ENCODE measurements at places on chromosomes 6 and 20. TPM values are rescaled to one million over a fixed set of nuclear protein-coding genes. Genes with fewer than 3 reads are reported as not detected.
A peak's percentile ranks its signal among the peaks of the same experiment; 100 is the strongest.

Gene STMND1
- not detected for total RNA-seq

Gene FAM162B
- 6.3 TPM for total RNA-seq

Gene TAAR8
- not detected for total RNA-seq

Gene KIAA1586
- total RNA-seq = 21.3 TPM

Gene GHRH
- not detected for total RNA-seq

Gene RUNX2
- 1.7 TPM for total RNA-seq

Gene RAB32
- 10.4 TPM for total RNA-seq

Gene SULF2
- total RNA-seq = 20.7 TPM

GRCh38 chr20:57795342-57795697, 85.5 kb upstream of the PMEPA1 start:
- no peaks in the 10 kb centered on the region for H3K27me3 ChIP-seq
- no peak for DNase-seq
- no peaks in the 10 kb centered on the region for H3K4me1 ChIP-seq

GRCh38 chr20:8304124-8304816, 172.2 kb downstream of the PLCB1 start:
- H3K4me1 ChIP-seq = peaks cover 12% of the 10 kb centered on the region
- H3K27me3 ChIP-seq = no peaks in the 10 kb centered on the region
- no peaks in the 10 kb centered on the region for H3K36me3 ChIP-seq
- no peak overlapping the region for H3K4me3 ChIP-seq

- peak; percentile 78 for DNase-seq
- H3K36me3 ChIP-seq = no peaks in the 10 kb centered on the region
Observed at GRCh38 chr6:131116755-131117360, 18.4 kb upstream of the AKAP7 start.

- no peaks in the 10 kb centered on the region for H3K27me3 ChIP-seq
- no peak for DNase-seq
- H3K4me1 ChIP-seq = no peaks in the 10 kb centered on the region
- no peaks in the 10 kb centered on the region for H3K36me3 ChIP-seq
- H3K27ac ChIP-seq = no peak overlapping the region
- no peak overlapping the region for H3K4me3 ChIP-seq
Observed at GRCh38 chr6:56220078-56220477, 27.3 kb downstream of the COL21A1 start.

GRCh38 chr20:24100370-24101011, 111.9 kb upstream of the GGTLC1 start:
- no peak overlapping the region for H3K4me3 ChIP-seq
- H3K27me3 ChIP-seq = no peaks in the 10 kb centered on the region
- no peaks in the 10 kb centered on the region for H3K4me1 ChIP-seq
- no peaks in the 10 kb centered on the region for H3K36me3 ChIP-seq
- H3K27ac ChIP-seq = no peak overlapping the region
- DNase-seq = peak; percentile 63

DNA sequence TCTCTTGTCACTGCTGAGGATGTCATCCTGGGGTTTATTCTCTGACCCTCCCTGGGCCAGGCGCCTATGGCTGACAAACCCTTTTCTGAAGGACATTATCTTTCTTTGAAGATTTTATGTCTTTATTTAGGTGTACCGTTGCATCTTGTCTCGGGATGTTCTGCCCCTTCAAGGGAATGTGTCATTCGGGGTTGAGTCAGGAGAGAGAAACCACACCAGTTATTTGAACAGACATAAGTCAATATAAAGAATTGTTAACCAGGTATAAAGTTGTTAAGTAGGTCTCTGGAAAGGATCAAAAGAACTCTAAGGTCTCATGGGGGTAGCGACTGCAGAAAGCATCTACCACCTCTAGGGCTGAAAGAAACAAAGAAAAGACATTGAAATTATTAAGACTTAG, 8.2 kb upstream of the ELMO2 start:
- no peak overlapping the region for H3K27ac ChIP-seq
- H3K36me3 ChIP-seq = no peaks in the 10 kb centered on the region
- DNase-seq = no peak

DNA sequence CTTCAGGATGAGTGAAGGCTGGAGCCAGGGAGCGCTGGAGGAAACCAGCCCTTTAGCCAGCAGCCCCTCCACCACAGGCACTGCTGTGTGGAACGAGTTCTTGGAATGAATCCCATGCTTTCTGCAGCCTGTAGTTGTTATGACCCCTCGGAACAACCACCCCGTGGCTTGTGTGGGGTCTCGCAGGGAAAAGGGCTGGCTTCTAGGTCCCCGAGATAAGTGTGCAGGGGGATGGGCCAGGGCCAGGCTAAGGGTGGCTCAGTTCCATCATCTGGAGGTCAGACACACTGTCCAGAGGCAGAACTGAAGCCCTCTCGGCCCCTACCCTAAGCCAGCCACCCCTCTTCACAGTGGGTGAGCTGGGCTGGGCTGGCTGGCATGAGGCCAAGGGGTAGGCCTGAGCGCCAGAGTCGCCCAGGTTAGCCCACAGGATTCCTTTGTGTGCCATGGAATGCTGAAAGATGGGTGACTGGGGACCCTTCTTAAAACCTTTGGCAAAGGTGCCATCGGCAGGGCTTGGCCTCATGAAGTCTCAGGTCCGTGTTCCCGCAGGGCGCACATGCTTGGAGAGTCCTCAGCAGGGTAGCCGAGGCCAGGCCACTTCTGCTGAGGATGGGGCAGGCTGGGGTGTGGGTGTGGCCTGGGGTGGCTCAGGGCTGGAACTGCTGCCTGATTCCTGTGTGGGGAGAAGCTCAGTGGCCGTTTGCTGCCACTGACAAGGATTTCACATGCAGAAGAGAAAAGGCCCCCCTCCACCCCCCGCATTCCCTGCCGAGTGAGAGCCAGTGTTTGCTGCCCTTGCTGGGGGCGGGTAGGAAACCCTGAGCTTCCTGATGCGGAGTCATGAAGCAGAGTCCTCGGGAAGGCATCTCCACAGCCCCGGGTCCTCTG, 24.6 kb downstream of the SPATA2 start:
- peaks cover 10% of the 10 kb centered on the region for H3K4me1 ChIP-seq
- H3K27me3 ChIP-seq = no peaks in the 10 kb centered on the region
- DNase-seq = peak; percentile 47
- H3K36me3 ChIP-seq = no peaks in the 10 kb centered on the region
- no peak overlapping the region for H3K27ac ChIP-seq

DNA sequence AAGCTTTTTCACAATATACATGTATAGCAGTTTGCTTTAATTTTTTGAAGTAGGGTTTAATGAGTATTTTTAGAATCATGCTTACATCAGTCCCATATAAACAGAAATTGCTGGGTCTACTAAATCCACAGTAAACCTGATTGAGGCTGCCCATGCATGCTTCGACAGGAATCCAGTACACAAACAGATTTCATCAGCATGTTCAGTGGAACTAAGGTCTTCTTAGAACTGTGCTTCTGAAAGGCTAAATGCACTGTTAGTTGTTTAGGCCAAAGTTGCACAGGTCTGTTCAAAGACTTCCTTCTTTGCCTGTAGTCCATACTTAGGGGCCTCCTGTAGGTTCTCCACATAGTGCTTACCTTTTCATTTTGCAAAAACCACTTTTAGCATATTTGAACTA, 42.5 kb upstream of the THBS2 start:
- no peak overlapping the region for H3K4me3 ChIP-seq
- no peak for DNase-seq
- H3K27ac ChIP-seq = no peak overlapping the region
- H3K27me3 ChIP-seq = no peaks in the 10 kb centered on the region
- H3K4me1 ChIP-seq = no peaks in the 10 kb centered on the region

DNA sequence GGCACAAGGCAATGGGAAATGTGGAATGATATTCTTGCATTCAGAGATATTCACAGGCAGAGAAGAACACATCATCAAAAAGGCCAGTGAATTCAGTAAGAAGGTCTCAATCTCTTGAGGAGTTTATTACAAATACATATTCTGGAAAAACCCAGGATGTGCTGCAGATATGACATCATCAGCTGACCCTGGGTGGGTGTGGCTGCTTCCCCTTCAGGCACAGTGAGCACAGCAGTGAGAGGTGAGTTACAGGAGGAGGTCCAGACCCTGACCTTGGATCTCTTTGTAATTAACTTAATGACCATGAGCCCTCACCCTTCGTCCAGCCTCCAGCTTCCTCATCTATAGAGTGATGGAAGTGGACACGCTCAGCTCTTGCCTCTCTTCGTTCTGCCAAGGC, 147.5 kb upstream of the SYNDIG1 start:
- DNase-seq = no peak
- H3K4me3 ChIP-seq = no peak overlapping the region
- H3K36me3 ChIP-seq = no peaks in the 10 kb centered on the region
- H3K4me1 ChIP-seq = no peaks in the 10 kb centered on the region

- no peak overlapping the region for H3K4me3 ChIP-seq
- no peaks in the 10 kb centered on the region for H3K36me3 ChIP-seq
- H3K27ac ChIP-seq = no peak overlapping the region
- no peaks in the 10 kb centered on the region for H3K4me1 ChIP-seq
Observed at GRCh38 chr6:63418741-63419140, 99.0 kb upstream of the LGSN start.

- H3K27me3 ChIP-seq = no peaks in the 10 kb centered on the region
- 0 out of 2 replicates have a peak overlapping the region, but pooled peaks have one; percentile 12 for H3K27ac ChIP-seq
- peak; percentile 61 for DNase-seq
- no peaks in the 10 kb centered on the region for H3K36me3 ChIP-seq
- H3K4me3 ChIP-seq = no peak overlapping the region
- peaks cover 32% of the 10 kb centered on the region for H3K4me1 ChIP-seq
Observed at GRCh38 chr6:139981768-139982181, 607.3 kb upstream of the CITED2 start.

DNA sequence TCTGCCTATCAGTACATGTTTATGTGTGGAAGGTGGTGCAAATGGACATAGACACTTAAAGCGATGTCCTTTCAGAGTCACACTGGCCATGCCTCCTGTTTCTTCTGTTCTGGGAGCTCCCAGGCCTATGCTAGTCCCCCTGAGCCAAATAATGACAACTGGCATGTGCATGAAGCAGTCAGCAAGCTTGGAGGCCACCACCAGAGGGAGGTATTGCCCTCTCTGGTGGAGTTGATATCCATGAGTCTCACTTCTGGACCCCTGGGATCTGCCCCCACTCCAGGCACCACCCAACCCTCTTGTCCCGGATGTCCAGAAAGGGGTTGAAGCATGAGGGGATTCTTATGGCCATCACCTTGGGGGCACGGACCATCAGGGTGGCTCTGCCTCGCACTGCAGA, 172.2 kb downstream of the AIG1 start:
- H3K4me1 ChIP-seq = peaks cover 11% of the 10 kb centered on the region
- no peak overlapping the region for H3K27ac ChIP-seq
- no peaks in the 10 kb centered on the region for H3K36me3 ChIP-seq
- no peaks in the 10 kb centered on the region for H3K27me3 ChIP-seq

GRCh38 chr6:24755279-24755678, 19.5 kb upstream of the GMNN start:
- no peak overlapping the region for H3K4me3 ChIP-seq
- H3K36me3 ChIP-seq = no peaks in the 10 kb centered on the region
- no peak for DNase-seq
- no peak overlapping the region for H3K27ac ChIP-seq

DNA sequence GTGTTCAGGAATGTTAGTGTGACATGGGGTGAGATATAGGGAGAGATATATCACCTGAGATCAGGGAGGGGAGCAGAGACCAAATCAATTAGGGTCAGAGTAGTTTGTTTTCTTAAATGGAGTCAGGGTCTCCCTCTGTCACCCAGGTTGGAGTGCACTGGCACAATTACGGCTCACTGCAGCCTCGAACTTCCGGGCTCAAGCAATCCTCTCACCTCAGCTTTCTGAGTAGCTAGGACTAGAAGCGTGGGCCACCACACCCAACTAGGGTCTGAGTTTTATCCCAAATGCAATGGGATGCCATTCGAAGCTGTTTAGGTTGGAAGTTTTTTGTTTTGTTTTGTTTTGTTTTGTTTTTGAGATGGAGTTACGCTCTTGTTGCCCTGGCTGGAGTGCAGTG, 3.1 kb upstream of the NCOA3 start:
- no peaks in the 10 kb centered on the region for H3K36me3 ChIP-seq
- peaks cover 17% of the 10 kb centered on the region for H3K4me1 ChIP-seq
- H3K27ac ChIP-seq = no peak overlapping the region
- no peaks in the 10 kb centered on the region for H3K27me3 ChIP-seq

- H3K36me3 ChIP-seq = no peaks in the 10 kb centered on the region
- no peaks in the 10 kb centered on the region for H3K27me3 ChIP-seq
- H3K4me3 ChIP-seq = no peak overlapping the region
- no peak for DNase-seq
- H3K27ac ChIP-seq = no peak overlapping the region
- H3K4me1 ChIP-seq = peaks cover 7% of the 10 kb centered on the region
Observed at GRCh38 chr20:51494241-51495110, 48.0 kb downstream of the NFATC2 start.

GRCh38 chr6:122696853-122697252, 82.7 kb upstream of the FABP7 start:
- H3K4me1 ChIP-seq = peaks cover 38% of the 10 kb centered on the region
- no peak overlapping the region for H3K27ac ChIP-seq
- no peaks in the 10 kb centered on the region for H3K27me3 ChIP-seq
- no peak for DNase-seq
- H3K36me3 ChIP-seq = peaks cover 5% of the 10 kb centered on the region
- H3K4me3 ChIP-seq = no peak overlapping the region

DNA sequence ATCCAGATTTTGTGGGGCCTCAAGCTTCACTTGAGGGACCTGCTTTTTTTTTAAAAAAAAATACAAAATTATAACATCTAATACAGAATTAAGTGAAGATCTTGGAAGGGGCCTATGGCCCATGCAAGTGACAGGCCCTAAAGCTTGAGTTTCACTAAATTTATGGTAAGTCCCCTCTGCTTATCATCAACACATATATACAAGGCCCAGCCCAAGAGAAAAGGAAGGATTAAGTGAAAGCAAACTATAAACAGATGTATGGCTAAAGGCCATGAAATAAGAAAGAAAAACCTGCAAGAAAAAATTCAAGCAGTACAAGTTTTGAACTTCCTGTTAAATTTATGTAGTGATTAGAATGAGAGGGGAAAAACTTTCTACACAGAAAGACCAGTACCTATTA, 86.8 kb downstream of the CDC40 start:
- peaks cover 9% of the 10 kb centered on the region for H3K4me1 ChIP-seq
- no peaks in the 10 kb centered on the region for H3K27me3 ChIP-seq
- H3K4me3 ChIP-seq = no peak overlapping the region
- no peak for DNase-seq

- no peaks in the 10 kb centered on the region for H3K36me3 ChIP-seq
- no peak for DNase-seq
- peaks cover 8% of the 10 kb centered on the region for H3K4me1 ChIP-seq
- no peak overlapping the region for H3K27ac ChIP-seq
- H3K27me3 ChIP-seq = no peaks in the 10 kb centered on the region
Observed at GRCh38 chr6:3046295-3046694, 22.0 kb upstream of the RIPK1 start.

DNA sequence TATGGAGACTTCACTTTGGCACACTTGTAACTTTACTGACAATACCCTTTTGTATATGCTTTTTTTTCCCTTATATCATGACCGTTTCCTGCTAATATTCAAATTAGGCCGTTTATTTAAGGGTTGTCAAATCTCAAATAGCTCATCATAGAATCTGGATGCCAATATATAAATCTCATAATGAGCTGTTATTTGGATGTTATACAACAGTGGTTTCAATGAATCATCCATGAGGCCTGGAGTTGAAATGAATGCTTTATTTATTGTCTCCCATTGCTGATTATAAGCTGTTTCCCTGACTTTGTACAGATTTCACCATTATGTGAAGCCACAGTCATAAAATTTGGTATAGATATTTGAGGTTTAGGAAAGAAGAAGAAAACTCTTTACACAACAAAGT, 256.1 kb downstream of the PLCB1 start:
- H3K4me3 ChIP-seq = no peak overlapping the region
- DNase-seq = no peak
- no peaks in the 10 kb centered on the region for H3K4me1 ChIP-seq
- no peaks in the 10 kb centered on the region for H3K27me3 ChIP-seq

Data from GM23338 (cell line).